Adipocyte (in vitro differentiated cells): ENCODE measurements at places on chromosomes 3 and 15.

DNA sequence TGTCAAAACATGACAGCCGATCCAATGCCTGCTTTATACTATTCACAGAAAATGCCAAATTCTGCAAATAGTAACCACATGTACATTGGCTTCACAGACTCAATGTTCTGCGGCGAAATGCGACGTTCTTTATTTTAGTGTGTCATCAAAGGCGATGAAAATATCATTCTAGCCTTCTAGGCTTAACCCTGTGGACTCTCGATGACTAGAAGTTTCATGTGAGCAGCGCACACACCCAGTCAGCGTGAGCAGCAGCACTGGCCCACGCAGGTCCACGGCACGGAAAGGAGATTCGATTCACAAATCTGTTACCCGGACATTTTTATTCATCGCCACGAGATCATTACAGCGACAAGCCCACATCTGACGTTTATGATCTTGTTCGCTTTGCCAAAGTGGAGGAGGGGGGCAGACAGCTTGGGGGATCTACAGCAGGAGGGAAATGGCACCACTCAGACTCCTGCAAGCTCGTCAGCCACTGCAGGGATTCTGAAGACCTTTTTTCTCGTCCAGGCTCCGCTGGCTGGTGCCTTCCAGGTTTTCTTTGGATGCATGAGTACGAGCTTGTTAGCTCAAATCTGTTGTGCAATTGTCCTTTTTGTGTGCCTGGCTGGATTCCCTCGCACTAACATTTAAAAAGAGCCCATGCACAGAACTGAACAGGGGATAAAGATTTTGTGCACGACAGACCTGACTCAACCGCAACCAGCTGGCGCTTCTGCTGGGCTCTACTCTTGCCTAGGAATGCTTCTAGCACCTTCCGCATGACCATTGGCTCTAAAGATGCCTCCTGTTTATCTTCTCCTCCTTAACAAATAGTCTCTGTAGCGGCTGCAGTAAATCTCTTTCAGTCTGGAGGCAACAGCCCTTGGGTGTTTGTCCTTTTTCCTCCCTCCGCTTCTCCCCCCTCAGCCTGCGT lies 938.4 kb downstream of the MCTP2 start:
- DNase-seq: no peak

- no peak for DNase-seq
Measured at GRCh38 chr15:96582473-96582872, 252.0 kb downstream of the NR2F2 start.

DNA sequence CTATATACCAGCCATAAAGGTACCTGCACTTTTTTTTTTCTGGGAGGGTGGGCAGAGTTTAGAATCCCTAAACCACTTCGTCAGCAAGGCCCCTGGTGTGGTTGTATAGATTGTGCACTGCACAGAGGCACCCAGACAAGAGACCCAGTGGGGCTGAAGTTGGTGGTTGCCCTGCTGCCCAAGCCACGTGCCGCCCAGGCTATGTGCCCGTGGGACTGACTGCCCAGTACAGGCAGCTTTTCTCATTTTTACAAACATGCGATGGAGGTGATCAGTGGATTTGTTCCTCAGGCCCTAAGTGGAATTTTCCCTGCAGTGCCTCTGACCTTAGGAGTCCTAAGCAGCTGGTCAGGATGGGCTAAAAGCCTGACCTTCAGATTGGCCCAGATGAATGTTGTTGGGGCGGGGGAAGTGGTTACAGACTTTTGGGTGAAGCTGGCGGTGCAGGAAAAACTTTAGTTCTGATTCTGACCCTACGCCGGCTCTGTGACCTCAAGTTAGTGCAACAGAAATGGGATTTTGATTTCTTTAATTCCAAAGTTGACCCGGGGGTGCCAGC lies 34.9 kb upstream of the LIMD1 start:
- no peak for DNase-seq

GRCh38 chr3:154113609-154114008 lies 7.6 kb upstream of the ARHGEF26 start:
- no peak for DNase-seq

DNA sequence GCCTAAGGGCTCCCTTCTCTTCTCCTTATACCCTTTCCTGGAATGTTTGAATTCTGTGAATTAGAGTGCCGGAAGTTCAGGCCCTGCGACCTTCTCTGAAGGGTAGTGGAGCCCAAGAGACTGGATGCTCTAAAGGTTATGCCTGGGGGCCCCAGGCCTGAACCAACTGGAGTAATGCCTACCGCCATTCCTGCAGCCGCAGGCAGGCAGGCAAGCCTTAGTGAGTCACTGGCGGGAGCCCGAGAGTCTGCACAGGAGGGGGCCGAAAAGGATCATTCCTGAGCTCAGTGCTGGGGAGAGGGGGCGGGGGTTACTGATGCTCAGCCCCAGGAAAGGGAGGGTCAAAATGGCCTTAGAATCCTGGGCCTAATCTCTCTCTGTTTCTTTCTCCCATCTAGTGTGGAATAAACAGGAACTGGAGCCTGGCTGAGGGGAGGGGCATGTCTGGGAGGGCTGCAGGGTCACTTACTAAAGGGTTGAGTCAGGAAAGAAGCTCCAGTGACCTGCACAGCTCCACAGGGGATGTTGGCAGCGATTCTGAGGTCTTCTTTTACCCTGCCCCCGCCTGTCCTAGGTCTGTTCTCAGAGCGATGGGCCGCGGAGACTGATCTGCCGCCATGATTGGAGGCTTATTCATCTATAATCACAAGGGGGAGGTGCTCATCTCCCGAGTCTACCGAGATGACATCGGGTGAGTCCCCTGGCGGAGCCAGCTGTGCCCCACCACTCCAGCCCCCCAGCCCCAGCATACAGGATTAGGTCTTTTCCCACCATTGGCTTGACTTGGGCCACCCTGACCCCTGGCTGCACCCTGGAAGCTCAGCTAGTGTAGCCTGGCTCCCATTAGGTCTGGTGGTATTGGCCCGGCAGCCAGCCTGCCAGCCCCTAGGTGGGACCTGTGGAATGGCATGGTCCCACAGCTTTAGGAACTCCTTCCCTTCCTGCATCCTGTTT lies 2.0 kb downstream of the AP2M1 start:
- peak; percentile 95 for DNase-seq

GRCh38 chr3:122091602-122092295 lies 36.6 kb downstream of the CD86 start:
- no peak for DNase-seq

GRCh38 chr15:95994418-95994817 lies 336.1 kb upstream of the NR2F2 start:
- DNase-seq: peak; percentile 43

DNA sequence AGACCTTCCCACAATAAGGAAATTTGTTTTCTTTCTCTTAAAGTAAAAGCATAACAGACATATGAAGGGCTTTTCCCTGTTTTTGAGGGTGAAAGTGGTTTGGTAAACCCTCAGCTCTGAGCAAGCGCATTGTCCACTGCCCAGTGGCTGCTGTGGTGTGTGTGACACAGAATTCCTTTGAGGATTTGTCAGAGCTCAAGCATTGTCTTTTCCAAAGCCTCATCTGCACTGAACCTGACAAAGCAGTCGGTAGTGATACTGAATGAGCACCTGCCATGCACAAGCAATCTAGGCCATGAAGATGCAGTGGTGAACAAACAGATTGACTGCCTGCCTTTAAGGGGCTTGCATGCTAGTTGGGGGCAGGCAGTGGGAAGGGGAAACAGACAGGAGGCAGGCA lies 128.3 kb downstream of the PLCL2 start:
- no peak for DNase-seq

GRCh38 chr3:101729586-101729985 lies 5.2 kb downstream of the CEP97 start:
- DNase-seq: no peak

GRCh38 chr15:99616773-99617342 lies 51.1 kb downstream of the MEF2A start:
- DNase-seq: no peak

DNA sequence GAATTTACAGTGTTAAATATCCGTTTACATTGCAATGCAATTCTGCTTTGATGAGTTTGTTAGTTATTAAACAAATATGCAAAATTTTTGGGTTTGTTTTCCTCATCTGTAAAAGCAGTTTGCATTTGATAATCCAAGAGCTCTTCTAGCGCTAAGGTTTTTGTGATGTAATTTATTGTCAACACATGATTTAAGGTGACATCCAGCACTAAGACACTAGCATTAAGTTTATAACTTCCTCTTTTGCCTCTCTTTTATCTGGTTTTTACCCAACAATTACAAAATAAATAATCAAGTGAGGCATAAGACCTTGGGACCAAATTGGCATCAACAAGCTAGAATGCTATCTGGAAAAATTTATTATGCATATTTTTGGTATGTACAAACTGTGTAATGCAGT lies 969 bp upstream of the DNAJC19 start:
- DNase-seq: peak; percentile 8

DNA sequence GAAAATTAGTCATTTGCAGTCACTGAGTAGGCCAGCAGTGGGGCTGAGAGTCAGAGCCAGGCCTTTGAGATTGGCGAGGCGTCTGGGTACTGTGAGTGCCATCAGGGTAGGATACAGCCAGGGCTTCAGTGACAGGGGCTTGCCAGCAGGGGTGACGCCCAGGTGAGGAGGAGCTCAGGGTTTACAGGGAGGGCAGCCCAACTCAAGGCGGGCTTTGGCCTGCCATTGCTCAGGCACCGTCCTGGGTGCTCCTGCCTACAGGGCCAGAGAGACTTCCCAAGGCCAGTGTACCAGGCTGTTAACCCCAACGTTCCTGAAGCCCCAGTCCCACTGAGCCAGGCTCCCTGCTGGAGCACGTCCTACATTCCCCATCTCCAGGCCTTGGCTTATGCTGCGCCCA lies 152.0 kb downstream of the FBLN2 start:
- DNase-seq: no peak

GRCh38 chr15:71281256-71281655 lies 166.0 kb downstream of the THSD4 start:
- DNase-seq: no peak

DNA sequence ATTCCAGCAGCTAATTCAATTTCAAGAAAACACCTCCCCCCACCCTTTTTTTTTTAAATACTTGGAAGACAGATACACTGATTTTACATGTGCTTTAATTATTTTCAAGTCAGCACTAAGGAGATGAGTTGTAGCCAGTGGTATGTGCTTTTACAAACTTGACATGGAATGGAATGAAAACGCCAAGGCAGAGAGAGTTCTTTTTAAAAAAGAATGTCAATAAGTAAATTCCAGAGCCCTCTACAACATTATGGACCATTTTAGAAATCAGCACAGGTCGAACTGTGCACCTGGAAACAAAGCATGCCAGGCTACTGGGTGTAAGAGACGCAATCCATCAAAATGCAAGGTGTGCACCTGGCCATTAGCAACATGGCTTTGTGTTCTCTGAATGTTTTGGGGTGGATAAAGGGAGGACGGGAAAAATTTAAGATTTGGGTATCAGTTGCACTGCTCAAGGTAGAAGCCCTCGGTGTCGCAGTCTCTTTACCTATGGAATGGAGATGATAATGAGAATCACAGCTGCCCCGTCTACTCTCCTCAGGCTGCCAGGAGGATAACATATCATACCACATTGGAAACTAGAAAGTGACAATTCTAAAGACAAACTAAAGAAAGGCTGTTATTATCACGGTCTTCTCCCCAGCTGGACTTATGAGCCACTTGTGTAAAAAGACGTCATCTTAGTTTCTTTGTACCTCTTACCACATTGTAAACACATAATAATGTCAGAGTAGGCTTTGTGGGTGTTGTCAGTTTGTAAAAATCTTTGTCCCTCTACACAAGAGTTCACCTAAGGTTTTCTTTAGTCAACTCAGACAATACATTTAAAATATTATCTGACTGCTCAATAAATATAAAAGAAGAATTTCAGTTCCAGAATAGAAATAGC lies 107.4 kb upstream of the PRICKLE2 start:
- peak; percentile 61 for DNase-seq

DNA sequence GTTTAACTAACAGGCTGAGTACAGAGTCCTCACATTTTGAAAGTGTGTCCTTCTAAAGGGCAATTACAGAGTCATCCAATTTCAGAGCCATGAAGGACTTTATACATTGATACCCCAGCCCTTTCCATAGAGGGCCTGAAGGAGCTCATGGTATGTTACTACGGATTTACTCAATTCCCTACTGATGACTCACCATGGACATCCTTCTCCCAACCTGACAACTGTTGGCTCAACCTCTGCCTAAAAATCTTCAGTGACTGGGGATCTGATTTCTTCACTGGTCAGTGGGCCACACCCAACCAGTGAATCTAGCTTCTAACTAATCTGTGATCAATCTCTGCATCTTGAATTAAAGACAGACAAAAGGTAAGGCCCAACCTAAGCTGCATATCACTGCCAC lies 963.4 kb upstream of the CFAP20DC start:
- no peak for DNase-seq

GRCh38 chr3:62051506-62051905 lies 321.8 kb downstream of the FEZF2 start:
- DNase-seq: peak; percentile 11

GRCh38 chr3:170162630-170163029 lies 18.9 kb downstream of the PHC3 start:
- no peak for DNase-seq

- peak; percentile 73 for DNase-seq
Measured at GRCh38 chr15:75149867-75150709, 51.6 kb upstream of the C15orf39 start.

DNA sequence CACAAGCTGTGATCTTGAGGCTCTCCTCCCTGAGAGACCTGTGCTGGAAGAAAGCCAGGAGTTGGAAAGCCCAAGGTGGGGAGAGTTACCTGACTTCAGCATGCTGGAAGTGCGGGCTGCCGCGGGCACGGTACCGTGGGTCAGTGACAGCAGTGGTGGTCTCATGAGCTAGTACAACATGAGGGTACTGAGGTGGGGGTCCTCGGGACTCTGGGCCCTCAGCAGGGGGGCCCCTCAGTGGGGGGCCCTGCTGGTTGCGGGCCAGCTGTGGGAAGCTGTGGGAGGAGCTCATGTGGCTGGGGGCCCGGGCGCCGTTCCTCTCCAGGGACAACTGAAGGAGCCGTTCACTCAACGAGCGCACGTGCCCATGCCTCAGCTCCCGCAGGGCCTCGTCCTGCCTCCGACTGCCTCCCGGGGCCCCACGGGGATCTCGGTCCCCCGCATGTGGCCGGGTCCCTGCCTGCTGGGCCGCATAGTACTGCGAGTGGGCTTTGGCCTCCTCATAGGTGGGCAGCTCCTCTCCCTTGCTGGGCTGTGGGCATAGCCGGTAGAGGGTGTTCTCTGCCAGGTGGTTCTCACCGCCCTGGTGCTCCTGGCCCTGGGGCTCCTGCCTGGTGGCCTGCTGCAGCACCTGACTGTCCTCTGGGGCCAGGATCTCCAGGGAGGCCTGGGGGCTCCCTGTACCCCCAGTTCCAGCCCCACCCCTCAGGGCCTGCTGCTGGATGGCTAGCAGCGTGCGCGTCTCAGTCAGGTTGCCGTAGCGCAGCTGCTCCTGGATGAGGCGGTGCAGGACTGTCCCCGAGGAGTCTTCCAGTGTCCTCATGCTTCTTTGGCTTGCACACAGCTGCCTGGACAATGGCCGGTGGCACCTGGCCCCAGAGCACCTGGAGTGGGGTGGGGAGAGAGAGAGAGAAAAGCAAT lies 3.4 kb downstream of the AMOTL2 start:
- no peak for DNase-seq

GRCh38 chr3:48686538-48687219 lies 964 bp upstream of the NCKIPSD start:
- no peak for DNase-seq

- no peak for DNase-seq
Measured at GRCh38 chr15:72207558-72208085, 10.0 kb upstream of the GRAMD2A start.

GRCh38 chr3:70829092-70829491 lies 516.7 kb upstream of the MDFIC2 start:
- DNase-seq: peak; percentile 55
